ENCODE measurements at places on chromosomes 6 and 20.
A peak's percentile ranks its signal among the peaks of the same experiment; 100 is the strongest.

DNA sequence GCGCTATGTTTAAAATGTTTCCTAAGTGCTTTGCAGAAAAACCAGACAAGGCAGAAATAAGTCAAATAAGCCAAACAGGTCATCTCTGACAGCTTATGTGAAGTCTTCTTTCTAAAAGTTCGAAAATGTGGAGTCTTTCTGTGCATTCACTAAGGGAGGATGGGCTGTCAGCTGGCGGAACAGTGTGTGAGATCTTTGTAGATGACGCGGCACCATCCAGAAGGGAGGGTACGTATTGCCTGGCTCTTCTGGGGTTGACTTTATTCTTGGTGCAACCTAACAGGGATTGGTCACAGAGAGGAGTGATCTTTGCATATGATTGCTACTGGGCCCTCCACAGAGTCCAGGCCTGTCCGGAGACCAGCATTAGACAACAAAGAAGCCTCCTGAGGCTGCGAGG lies 114.5 kb upstream of the EDN1 start:
- DNase-seq = no peak

DNA sequence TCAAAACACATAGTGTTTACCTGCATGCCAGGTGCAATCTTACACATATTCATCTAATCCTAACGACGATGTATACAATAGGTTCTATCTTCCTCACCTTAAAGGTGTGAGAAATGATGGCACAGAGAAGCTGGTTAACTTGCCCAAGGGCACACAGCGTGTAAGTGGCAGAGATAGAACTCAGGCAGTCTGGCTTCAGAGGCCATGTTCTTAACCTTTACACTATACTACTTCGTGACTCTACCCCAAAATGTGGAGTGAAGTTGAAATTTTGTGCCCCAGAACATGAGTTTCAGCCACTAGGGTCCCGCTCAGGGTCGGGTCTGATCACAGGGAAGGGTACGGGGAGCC lies 584 bp downstream of the VPS52 start:
- no peak for DNase-seq

DNA sequence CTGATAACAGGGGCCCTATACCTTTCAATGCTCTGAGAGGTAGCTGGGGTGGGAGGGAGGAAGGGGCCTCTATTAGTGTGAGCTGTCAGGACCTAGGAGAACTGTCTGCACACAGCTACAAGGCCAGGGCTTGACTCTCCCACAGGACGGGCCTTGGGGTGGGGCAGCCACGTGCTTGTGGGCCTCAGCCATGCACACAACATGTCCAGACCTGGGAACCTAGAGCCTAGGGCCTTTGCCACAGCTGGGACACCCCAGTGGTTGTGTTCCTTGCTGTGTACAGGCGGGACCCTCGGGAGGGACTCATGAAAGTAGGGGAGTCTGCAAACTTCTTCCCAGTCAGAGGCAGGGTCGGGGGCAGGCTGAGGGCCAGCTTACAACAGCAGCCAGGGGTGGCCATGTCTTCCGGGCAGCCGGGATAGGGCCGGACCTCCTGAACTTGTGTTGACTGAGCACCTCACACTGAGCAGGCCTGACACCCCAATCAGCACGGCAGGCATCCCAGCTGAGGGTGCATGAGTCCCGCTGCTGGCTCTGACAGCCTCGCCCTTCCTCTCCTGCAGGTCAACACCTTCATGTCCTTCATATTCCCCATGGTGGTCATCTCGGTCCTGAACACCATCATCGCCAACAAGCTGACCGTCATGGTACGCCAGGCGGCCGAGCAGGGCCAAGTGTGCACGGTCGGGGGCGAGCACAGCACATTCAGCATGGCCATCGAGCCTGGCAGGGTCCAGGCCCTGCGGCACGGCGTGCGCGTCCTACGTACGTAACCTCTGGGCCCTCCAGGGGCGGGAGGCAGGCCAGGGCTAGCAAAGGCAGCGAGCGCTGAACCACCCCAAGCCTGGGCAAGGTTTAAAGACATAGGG lies 41.9 kb upstream of the MRGBP start:
- DNase-seq = no peak

- no peak for DNase-seq
These were observed 10.0 kb upstream of the LATS1 start for GRCh38 chr6:149727793-149728498.

GRCh38 chr20:45735552-45735951 lies 13.4 kb downstream of the SPINT4 start:
- DNase-seq = no peak

DNA sequence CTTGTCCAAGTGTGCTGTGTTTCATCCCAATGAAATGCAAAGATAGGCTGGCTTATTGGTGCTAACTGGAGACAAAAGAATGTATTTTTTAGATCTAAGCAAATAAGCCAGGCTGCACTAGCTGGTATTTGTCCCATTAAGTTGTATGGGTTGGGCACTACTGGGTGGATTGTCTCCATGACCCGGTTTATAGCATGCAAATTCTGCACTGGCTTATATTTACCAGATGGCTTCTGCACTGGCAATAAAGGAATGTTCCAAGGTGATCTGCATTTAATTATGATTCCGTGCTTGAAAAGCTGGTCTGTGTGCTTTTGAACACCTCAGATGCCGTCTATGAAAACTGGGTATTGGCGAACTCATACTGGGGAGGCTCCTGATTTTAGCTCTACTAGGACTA lies 61.4 kb upstream of the MOCS1 start:
- DNase-seq = no peak

GRCh38 chr6:131910956-131911355 lies 40.2 kb downstream of the CCN2 start:
- DNase-seq = no peak

- DNase-seq = no peak
These were observed 263.0 kb upstream of the PLCB4 start for GRCh38 chr20:8805737-8806442.

- DNase-seq = no peak
These were observed 36.6 kb downstream of the NKX2-4 start for GRCh38 chr20:21360705-21361104.

- peak; percentile 17 for DNase-seq
These were observed 1.4 kb downstream of the NKX2-4 start for GRCh38 chr20:21395666-21396598.

DNA sequence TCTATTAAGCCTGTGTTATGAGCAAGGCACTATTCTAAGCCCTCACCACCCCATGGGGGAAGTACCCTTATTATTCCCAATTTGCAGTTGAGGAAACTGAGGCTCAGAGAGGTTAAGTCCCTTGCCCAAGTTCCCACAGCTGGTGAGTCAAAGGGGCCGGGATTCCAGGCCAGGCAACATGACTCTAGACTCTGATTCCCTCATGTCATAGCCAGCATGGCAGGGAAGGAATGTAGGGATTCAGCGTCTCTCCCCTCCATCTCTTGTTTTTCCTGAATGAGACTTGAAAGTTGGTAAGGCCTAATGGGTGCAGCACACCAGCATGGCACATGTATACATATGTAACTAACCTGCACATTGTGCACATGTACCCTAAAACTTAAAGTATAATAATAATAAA lies 6.7 kb downstream of the C6orf132 start:
- no peak for DNase-seq

GRCh38 chr6:34284563-34285447 lies 36.0 kb upstream of the SMIM29 start:
- no peak for DNase-seq

- no peak for DNase-seq
These were observed 138.9 kb downstream of the PDE7B start for GRCh38 chr6:135990439-135990838.

DNA sequence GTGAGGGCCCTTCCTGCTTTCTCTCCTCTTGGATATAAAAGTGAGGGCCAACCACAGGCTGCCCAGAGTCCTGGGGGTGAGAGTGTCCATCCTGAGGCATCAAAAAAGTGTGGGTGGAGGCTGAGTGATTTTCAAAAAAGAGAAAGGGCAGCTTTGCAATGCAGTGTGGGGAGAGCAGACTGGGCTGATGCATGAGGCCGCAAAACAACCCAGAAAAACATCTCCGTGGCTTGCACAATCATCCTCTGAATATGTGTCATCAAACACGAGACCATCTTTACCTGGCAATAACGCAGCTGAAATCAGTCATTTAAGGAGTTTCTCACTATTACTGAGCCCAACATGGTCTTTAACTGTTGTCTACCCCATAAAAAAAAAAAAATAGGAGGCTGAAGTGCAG lies 191.2 kb upstream of the SOX4 start:
- no peak for DNase-seq

DNA sequence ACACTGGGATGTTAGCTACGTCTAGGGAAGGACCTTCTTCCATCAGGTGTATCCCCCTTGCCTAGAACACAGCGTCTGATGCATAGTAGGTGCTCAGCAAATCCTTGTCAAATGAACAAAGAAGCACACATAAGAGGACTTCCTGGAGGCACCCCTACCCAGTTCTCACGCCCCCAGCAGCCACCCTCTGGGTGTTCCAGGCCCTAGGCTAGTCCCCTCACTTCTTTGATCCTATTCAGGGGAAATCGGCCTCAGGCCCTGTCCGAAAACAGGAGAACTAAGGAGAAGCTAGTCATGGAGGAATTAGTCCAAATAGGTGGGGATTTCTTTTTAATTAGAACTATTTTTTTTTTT lies 84.7 kb upstream of the SIRPA start:
- DNase-seq = no peak

DNA sequence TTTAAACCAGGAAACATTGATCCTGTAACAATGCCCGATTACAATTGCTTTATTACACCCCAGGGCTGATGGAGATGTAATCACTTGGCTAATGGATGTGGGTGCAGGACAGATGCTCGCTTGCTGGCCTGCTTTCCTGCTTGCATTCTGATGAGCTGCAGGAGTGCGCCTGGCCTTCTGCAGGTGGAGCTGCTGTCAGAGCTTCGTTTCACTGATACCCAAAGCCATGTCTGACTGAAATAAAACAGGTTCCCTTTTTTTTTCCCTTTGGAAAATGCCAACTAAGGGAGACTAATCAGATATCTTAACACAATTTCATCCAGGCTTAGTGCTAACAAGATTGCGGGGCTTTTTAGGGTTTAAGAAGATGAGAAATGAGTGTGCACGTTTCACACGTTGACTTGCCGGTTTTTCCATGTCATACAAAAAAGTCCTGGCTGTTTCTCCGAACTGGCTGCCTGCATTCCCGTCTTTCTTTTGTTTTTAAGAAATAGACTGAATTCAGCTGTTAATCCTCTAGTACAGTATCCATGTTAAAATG lies 60.7 kb downstream of the VAPB start:
- DNase-seq = no peak

- DNase-seq = no peak
These were observed 266.0 kb upstream of the CITED2 start for GRCh38 chr6:139640448-139640847.

DNA sequence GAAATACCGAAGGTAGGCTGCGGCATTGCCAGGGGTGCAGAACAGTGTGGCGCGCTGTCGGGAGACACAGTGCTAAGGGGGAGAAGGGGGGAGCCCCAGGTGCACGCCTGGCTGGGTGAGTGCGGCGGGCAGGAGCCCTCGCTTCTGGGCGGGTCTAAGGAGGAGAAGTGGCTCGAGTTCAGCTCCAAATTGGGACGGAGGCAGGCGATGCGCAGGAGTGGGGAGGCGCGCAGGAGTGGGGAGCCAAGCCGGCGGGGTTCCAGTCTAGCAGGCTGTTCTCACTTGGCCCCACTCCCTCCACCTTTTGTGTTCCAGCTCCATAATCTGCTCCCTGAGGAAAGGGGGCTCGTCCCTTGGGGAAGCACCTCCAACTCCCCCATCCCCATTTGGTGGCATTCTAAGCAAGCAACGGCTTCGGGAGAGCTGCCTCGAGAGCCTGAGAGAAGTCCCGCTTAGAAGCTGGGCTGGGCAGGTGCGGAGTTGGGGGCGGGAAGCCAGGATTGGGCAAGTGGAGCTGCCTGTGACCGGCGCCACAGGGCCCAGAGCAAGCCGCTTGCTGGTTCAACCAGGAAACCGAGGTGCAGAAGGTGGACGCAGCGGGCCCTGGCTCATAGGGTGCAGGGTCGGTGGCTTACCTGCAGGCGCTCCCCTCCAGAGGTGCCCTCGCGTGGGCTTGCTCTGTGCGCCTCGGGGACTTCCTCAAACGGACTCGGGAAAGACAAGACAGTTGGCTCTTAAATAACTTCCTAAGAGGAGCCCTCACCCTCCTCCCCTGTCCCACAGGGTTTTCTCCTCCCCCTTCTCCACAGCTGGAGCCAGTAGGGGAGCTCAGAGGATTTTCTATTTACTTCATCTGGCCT lies at the start of gene F13A1:
TSS of gene F13A1 (minus strand) at position 711 of the 860 bp plus-strand sequence. CDS start 1,998 bp downstream, outside the sequence.
- no peak for DNase-seq

DNA sequence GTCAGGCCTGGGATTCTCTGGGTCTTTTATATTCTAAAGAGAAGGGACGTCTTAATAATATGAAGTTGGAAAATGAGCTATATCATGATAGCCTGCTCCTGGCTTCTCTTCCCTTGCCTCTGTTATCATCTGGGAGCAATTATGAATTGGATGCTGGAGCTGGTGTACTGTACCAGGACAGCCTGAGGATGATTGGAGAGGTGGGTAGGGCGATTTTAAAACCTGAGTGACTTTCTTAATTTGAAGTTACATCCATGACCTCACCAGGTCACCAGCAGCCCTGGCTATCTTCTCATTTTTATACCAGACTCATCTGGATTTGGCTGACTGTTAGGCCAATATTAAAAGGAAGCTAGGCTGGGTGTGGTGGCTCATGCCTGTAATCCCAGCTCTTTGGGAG lies 317.6 kb downstream of the CLIC5 start:
- no peak for DNase-seq

- DNase-seq = peak; percentile 59
These were observed 29.3 kb downstream of the NSFL1C start for GRCh38 chr20:1437235-1437904.

DNA sequence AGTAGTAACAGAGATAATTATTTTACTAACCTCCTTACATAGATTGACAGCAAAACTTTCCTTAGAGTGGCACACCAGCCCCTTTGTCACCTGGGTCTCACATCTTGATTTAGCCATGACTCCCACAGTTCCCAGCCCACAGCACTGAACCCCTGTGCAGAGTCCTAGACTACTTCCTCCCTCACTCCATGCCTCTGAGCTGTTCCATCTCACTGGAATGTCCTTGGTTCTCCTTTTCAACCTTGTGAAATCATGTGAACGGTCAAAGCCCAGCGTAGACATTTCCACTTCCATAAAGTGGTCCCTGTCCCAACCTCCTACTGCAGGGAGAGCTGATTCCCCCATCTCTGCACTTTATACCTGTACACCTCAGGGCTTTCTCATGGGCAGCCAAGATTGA lies 19.7 kb downstream of the CGA start:
- DNase-seq = no peak

DNA sequence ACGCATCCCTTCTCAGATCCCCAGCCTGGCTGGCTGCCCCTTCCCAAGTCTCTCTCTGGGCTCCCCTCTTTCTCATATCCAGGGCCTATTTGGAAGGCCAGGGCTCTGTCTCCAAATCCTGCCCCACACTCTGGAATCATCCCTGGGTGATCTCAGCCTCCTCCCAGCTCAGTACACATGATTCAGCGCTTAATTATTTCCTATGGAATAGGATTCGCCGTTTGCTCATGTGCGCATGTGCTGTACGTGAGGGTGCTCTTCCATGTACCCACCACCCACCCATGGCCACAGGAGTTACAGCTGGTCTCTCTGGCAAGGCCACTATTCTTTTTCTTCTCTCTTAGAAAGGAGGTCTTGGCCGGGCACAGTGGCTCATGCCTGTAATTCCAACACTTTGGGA lies 81.7 kb upstream of the FOXP4 start:
- no peak for DNase-seq

- no peak for DNase-seq
These were observed 24.3 kb downstream of the SNX14 start for GRCh38 chr6:85569323-85569722.

- no peak for DNase-seq
These were observed 33.3 kb upstream of the NRN1 start for GRCh38 chr6:6039946-6040509.
